Activated T-cell treated with anti-CD3 and anti-CD28 coated beads, Interleukin-2, amount 50 U/mL, for 72 hours (primary cell): ENCODE measurements at places on chromosomes 13 and 19. TPM values are rescaled to one million over a fixed set of nuclear protein-coding genes. Genes with fewer than 3 reads are reported as not detected.

The CYP4F2 gene
- 0.19 TPM for total RNA-seq

DNA sequence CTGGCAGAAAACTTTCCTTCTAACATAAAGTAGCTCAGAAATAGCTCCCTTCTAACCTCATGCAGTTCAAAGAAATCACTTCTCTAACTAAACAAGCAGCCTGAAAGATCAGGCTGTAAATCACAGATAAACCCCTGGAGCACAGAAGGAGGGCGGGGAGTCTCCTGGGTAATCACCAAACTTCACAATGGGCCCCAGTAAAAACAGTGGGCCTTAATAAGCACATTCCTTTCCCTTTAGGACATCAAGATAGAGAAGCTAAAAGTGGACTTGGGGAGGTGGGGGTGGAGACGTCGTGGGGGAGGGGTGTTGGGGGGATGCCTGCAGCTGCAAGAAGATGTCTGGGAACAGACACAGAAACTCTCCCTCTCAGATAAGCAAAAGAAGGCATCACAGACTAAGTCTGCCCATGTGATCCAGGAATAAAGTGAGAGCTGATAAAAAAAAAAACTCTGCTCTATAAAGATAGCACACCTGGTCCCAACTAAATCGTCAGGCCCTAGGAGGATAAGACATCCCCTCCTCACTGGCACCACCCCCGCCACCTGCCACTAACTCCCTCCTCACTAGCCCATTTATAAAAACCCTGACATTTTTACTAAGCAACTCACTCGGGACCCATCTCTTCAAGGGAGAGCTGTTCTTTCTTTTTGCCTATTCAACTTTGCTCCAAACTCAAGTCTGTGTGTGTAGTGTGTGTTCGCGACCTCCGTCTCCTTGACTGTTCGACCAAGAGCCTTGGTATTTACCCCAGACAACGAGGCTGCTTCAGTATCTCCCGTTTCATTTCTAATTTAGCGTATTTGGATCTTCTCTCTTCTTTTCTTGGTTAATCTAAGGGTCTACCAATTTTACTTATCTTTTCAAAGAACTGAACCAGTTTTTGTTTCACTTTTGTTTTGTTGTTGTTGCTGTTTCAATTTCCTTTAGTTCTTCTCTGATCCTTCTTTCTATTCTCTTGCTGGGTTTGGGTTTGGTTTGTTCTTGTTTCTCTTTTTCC, 31.7 kb downstream of the DNAJC15 start:
- peak; percentile 12 for DNase-seq

GRCh38 chr19:50258918-50259372, 55.5 kb downstream of the MYH14 start:
- DNase-seq: peak; percentile 26

The GPR18 gene
- 17.3 TPM for total RNA-seq

- no peak for DNase-seq
Observed at GRCh38 chr13:51576754-51577153, 7.5 kb upstream of the WDFY2 start.

The NLRP13 gene
- not detected for total RNA-seq

DNA sequence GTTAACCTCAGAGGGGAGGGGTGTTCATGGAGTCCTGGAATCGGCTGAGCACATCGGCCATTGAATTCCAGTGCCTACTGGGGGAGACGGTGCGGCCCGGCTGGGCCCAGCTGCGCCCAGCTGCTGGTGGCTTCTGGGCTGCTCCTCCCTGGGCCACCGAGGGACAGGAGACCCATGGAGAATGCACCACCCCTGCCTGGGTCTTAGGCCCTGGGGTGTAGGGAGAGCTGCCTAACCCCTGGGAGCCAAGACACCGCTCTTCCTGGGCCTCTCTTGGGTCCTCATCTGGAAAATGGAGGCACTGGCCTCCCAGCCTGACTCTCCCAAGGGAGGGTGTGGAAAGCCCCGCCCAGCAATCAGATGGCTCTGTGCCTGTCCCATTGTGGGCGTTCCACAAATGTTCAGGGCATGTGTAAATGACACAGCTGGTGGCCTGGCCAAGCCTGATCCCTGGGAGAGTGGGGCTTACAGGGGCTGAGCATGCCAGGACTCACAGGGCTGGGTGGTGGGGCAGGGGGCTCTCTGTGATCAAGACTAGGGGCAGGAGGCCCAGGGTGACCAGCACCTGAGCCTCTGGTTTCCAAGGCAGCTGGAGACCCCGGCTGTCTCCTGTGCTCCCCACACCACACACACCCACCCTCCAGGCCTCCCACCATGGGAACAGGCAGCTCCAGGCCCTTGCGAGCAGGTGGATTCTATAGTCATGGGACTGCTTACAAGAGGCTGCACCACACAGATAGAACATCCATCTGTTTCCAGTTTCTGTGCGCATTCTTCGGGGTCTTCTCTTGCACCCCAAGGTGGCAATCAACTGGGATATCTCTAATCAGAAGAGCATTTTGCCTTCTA, 150.9 kb downstream of the URI1 start:
- DNase-seq: no peak

The ZNF737 gene
- 16.3 TPM for total RNA-seq

The C19orf67 gene
- total RNA-seq: not detected

DNA sequence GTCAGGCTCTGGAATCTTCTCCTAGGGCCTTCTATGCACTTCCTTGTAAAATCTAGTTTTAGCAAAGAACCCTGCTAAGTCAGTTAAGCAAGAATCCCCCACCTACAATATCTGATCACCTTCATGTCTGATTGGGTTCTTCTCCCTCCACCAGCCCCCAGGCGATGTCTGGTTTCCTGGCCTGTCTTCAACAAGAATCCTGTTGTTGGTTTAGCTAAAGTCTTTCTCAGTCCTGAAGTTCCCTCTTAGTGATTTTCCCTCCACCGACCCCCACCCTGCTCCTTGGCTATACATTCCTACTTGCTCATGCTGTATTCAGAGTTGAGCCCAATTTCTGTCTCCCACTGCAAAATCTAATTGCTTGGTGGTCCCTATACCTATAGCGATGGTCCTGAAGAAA, 35.2 kb upstream of the SLC46A3 start:
- DNase-seq: no peak

GRCh38 chr13:49587311-49587847, 2.0 kb upstream of the RCBTB1 start:
- DNase-seq: no peak

The OR7D2 gene
- 0.24 TPM for total RNA-seq
